SK-N-MC (cell line): ENCODE measurements at places on chromosomes 2 and 18.
A peak's percentile ranks its signal among the peaks of the same experiment; 100 is the strongest.

DNA sequence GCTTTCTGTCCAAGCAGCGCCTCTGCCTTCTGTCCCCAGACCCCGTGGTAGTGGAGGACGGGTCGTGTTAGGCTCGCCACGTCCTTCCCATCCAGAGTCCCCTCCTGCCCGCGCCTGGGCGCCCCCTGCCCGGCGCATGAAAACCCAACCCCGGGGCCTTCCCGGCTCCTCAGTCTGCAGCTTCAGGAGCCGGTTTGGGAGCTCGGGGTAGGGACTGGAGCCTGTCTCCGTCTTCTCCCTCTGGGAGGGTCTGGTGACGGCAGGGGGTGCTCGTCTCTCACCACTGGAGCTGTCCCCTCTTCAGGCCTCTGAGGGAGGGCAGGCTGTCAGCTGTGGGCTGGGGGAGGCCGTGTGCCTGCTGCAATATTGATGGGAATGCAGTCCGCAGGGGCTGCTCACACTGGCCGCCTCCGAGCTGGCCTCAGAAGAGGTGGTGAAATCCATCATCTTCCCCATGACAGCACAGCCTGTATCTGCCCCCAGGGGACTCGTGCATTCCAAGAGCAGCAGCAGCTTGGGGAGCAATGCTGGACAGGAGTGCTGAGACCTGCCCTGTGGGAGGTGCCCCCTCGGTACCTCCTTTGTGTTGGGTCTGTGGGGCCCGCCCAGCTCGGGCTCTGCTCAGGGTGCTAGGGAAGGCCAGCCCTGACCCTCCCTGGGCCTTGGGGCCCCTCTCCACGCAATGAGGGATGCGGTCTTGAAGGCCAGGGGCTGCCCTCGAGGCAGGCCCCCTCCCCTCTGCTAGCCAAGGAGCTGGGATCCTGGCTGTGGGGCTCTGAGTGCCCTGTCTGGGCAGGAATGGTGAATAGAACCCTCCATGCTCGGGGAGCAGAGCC, 17.8 kb upstream of the KLHL30 start:
- DNase-seq = no peak

GRCh38 chr2:40213619-40214018, 238.3 kb downstream of the SLC8A1 start:
- no peak for DNase-seq

GRCh38 chr2:210965472-210965871, 409.1 kb downstream of the CPS1 start:
- no peak for DNase-seq

DNA sequence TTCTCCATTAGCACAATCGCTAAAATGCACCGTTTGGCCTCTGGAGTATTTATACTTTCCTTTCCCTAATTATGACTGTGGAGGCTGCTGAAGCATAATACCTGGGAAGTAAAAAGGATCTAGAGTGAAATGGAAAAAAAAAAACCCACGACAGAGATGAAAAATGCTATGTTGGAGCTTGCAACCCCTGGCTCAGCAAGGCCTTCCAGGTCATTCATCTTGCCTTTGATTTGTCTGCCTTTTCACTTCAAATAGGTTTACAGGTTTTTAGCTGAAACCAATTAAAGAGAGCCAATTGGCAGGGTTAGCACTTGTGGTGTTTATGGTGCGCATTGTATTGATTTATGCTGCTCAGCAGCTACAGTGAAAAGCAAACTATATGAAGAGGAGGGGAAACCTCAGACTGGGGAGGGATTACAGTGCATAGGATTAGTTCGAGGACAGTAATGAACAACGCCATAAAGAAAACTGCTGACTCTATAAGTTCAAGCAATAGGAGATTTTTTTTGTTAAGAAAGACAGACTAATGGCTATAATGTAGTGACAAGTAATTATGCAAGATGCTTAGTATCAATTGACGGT, 347.9 kb downstream of the MEIS1 start:
- DNase-seq = no peak

DNA sequence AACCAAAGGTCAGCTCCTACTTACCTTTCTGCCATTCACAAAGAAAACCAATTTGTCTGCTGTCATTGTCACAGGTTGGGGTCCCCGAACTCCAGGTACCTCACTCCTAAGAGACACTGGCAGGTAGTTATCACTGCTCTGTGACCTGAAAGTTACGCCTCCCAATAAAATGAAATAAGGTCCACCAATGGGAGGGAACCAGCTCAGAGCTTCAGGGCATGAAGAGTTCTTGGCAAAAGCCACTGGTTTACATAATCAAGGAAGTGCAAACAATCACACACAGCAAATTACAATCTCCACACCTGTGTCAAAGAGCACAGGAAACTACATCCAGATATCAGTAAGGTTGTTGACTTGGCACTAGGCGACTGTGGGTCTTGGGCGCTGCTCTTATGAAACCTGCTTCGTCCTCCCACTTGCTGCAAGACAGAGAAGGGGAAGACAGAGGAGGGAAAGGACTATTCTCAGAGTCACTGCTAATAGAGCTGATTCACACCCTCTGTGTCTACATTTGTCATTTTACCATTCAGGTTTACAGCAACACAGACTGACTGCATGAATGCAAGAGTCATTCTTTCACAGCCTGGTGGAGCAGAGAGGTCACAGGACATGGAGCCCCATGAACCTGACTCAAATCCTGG, at the start of gene XDH:
TSS of gene XDH (minus strand) at position 142 of the 641 bp plus-strand sequence. CDS start at position 66, 76 bp downstream.
- DNase-seq = no peak

DNA sequence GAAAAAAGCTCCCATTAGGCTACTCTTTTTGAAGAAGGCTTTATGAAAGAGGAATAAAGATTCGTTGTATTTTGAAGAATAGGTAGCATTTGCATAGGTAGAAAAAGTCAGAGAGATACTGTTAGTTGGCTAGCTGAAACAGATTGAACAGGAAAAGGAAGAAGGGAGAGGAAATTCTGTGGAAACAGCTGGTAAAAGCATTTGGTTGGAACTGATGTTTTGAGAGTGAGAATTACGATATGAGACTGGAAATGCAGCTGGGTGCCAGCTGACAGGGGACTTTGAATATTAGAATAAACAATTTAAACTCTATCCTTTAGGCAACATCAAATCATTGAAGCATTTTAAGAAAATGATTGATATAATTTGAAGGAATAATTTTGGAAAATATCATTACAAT, 96.7 kb upstream of the CNTNAP5 start:
- DNase-seq = no peak

DNA sequence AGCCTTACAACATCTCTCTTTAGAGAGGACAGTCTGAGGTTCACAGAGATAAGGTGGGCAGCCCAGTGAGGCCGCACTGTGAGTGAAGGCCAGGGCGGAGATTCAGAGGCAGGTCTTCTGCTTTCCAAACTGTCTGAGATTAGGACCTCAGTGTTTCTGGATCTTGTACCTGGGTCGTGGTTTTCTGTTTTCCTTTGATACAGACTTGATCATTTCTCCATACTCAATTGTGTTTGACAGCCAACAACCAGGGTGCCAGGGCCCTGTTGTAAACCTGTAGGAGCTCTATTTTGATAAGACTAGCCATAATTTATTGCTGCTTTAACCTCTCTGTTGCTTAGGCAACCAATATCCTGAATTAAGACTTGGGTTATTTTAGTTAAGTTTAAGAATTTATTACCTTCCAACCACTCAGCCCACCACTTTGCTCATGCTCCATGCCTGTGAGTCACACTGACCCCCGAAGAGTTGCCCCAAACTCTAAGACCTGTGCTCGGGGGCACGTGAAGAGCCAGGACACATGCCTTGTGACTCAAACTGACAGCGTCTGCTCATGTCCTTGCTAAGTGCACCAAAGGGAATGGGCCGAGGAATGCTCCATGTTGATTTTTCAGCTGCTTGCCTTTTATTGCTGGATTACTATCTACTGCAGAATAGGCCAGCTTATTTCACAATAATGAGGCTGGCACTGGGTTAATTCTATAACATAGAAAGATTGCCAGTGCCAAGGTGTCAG, 248.6 kb downstream of the BCL2 start:
- DNase-seq = no peak

- no peak for DNase-seq
Measured at GRCh38 chr2:48195169-48195568, 288.9 kb upstream of the FBXO11 start.

- no peak for DNase-seq
Measured at GRCh38 chr2:27323596-27324285, 844 bp upstream of the MPV17 start.

- DNase-seq = no peak
Measured at GRCh38 chr2:156338578-156338977, 6.1 kb upstream of the NR4A2 start.

DNA sequence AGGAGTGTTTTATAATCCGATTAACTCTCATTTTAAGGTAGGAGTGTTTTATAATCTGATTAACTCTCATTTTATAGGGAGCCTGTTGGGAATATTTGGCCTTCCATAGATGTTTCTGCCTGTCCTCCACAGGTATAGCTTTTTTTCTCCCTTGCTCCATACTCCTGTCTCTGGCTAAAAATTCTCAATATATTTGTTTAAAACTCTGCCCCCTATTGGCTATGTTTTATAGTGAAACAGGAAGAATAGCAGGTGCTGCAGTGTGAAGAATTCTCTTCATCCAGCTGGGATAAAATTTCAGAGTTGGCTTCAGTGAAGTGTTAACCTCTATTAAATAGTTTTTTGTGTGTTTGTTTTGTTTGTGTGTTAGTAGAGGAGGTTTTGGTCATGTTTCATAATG, 1046.0 kb upstream of the TMEFF2 start:
- DNase-seq = no peak

DNA sequence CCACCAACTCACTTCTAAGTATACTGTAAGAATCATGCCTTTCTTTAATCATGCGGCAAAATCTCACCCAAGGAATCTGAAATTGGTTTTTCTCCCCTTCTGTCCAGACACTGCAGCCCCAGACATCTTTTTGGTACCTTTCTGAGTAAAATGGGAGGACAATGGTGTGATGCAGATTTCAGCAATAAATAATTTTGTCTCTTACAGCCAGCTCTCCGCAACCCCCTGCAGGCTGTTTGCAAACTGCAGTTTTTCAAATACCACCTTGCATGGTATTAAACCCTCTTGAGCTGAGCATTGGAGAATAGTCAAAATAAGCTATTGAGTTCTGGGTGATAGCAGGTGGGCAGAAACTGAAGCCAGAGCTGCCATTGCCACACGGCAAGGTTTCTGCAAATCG, 32.2 kb downstream of the GPR39 start:
- DNase-seq = no peak

DNA sequence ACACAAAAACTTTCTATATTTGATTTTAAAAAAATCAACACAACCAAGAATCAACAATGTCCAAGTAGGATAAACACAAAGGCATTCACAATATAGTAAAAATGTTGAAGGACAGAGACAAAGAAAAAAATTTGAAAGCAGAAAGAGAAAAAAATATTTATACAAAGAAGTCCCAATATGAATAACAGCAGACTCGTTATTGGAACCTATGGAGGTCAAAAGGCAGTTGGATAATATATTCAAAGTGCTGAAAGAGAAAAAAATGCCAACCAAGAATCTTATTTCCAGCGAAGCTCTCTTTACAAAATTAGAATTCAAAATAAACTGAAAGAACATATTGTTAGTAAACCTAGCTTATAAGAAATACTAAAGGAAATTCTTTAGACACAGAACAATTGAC, 859.5 kb downstream of the LRP1B start:
- DNase-seq = no peak

GRCh38 chr2:150475479-150476250, 11.8 kb downstream of the RND3 start:
- DNase-seq = no peak

- no peak for DNase-seq
Measured at GRCh38 chr18:10893196-10893595, 256.2 kb downstream of the PIEZO2 start.

- peak; percentile 50 for DNase-seq
Measured at GRCh38 chr2:179218848-179219594, 45.6 kb downstream of the SESTD1 start.

DNA sequence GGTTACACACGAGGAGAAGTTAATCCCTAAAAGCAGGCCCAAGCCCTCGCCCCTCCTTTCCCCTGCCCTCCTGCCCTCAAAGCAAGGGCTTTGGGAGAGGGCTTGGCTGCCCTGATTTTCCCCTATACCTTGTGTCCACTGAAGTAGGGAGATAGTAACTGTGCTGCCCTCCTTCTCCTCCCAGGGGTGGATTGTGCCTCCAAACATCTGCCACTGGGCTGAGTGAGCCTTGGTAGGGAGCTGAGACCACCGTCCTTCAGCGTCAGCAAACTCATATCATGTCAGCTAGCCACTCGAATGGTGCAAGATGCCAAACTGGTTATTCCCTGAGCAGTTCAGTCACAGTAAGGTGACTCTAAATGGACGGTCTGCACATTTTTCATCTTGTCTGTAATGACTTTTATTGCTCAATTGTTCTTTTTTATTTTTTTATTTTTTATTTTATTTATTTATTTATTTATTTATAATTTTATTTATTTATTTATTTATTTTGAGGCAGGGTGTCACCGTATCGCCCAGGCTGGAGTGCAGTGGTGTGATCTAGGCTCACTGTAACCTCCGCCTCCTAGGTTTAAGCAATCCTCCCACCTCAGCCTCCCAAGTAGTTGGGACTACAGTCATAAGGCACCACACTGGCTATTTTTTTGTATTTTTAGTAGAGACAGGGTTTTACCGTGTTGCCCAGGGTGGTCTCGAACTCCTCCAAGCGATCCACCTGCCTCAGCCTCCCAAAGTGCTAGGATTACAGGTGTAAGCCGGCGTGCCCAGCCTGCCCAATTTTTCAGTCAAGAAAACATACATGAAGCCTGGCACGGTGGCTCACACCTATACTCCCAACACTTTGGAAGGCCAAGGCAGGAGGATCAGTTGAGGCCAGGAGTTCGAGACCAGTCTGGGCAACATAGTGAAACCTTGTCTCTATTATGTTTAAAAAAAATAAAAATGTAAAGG, 8.7 kb downstream of the PCBP1 start:
- no peak for DNase-seq

DNA sequence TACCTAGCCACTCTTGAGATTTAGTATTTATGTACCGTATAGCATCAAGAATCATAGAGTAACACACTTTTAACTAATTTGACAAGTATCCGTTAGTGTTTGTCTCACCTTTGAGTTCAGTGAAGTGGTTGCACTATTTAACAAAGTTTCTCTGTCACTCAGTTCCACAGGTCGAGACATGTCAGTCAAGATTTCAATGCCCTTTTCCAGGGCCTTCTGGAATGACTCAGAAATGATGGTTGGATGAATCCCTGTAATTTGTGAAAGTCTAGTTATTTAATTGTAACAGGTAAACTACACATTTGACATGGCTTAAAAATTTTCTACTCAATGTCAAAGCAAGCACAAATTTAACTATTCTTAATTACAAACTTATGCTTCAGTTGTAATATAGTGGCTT, 9.7 kb downstream of the CCT4 start:
- DNase-seq = no peak

- no peak for DNase-seq
Measured at GRCh38 chr2:223262946-223263345, 211.0 kb downstream of the KCNE4 start.

DNA sequence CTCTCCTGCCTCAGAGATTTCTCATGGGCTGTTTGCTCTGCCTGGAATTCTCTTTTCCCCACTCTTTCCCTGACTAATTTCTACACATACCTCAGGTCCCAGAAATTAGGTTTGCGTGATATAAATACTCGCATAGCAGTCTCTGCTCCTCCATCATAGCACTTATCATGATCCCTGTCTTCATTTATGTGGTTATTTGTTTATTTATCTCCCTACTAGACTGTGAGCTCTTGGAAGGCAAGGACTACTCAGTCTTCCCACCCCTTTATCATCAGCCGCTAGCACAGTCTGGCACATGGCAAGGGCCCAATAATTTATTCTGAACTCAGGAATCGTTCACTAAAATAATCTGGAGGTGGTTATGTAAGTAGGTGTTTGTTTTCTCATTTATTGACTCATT, 79.3 kb downstream of the ADCYAP1 start:
- no peak for DNase-seq

GRCh38 chr2:120450196-120450820, 104.4 kb downstream of the INHBB start:
- DNase-seq = no peak

- no peak for DNase-seq
Measured at GRCh38 chr2:43133336-43133707, 93.1 kb downstream of the ZFP36L2 start.
